LHCN-M2 (cell line): ENCODE measurements at places on chromosomes 4 and X.

DNA sequence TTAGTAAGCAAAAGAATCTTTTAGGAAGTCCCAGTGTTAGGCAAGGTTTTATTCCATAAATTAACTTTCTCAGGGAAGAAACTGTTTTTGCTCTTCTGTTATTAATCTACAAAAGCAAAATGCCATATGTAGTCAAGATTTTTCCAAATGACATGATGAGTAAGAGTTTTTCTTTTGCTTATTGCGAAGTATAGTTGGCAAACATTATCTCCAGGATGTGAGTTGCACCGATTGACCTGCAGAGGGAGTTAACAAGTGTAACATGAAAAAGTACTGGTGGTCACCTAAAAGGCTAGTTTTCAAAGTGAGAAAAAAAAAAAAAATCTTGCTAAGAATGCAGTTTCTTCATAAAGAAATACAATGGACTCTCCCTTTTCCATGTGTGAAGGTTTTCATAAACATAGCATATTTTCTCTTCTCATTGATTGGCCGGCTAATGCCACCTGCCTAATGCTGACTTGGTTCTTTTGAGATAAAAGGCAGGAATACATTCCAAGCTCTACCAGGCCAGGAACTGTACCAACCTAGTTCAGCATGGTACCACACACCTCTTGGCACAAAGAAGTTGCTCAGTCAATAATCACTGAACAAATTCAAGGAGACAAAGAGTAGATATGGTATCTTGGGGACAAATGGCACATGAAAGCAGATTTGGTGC, 100.2 kb downstream of the LNX1 start:
- peak; percentile 87 for DNase-seq

DNA sequence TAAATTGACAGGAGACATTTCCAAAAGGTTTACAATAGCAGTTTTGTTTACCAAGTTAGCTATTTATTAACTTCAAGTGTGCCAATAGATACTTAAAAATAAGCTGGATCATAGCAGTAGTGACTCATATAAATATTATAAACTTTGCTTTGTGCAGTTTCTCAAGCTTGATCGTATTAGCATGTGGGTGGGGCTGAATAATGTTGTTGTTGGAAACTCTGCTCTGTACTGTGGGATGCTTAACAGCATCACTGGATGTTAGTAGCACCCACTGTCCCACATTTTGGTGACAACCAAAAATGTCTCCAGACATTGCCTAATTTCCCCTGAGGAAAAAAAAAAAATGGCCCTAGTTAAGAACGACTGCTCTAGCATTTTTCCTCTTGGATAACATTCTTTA, 855.2 kb upstream of the ADGRL3 start:
- DNase-seq = no peak

GRCh38 chrX:129361576-129361975, 161.7 kb downstream of the SMARCA1 start:
- DNase-seq = no peak

DNA sequence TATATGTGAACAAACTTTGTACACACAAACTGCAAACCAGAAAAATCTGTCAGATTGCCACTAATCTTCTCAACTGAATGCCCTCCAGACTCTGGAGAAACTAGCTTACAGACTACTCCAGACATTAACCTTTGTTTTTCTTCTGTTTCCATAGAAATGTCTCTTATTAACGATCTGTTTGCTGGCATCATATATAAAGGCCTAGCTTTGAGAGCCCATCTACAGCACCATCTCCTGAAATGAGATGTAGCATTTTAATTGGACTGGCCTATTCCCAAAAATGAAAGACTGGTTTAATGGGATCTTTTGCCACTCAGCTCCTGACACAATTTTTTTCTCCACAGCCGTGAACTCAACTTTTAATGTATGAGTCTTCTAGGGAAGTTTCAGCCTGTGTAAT, 266.0 kb upstream of the IL1RAPL1 start:
- DNase-seq = no peak

DNA sequence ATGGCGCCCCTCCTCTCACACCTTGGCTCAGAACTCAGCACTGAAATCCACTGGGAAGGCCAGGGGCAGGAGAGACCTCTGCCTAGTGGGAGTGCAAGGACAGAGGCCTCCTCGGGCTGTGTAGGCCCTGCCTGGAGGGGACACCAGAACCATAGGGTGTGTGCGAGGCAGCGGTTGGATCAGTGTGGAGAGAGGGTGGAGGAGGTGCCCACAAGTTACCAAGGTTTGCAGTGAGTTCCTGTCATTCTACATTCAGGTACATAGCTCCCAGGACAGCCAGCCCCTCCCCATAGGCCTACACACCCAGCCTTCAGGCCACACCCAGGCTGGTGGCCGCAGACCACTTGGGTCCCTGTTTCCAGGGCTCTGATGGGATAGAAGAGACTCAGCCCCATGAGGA, 19.2 kb upstream of the SPON2 start:
- DNase-seq = no peak

- DNase-seq = no peak
These were observed 604.3 kb downstream of the PACRGL start for GRCh38 chr4:21304540-21304887.

GRCh38 chr4:88230969-88231771, 53.2 kb downstream of the PPM1K start:
- DNase-seq = peak; percentile 13

DNA sequence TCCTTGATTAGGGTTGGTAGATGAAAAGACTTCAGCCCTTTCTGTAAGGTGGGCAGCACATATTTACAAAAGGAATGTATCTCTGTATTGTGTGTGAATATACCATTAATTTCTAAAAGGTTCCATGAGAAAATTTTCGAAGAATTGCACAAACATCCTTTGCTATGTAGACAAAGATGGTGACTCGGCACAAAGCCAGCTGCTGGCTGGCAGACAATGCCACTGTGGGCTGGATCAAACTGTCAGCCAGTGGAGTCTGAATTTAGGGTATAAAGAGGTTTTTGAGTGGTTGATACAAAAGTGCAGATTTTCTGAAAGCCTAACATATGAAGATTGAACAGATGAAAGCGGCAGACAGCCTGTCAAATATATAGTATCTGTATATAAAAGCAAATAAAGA, 5.6 kb upstream of the TXK start:
- peak; percentile 48 for DNase-seq

- no peak for DNase-seq
These were observed 138.6 kb downstream of the SPRY1 start for GRCh38 chr4:123535037-123535748.

DNA sequence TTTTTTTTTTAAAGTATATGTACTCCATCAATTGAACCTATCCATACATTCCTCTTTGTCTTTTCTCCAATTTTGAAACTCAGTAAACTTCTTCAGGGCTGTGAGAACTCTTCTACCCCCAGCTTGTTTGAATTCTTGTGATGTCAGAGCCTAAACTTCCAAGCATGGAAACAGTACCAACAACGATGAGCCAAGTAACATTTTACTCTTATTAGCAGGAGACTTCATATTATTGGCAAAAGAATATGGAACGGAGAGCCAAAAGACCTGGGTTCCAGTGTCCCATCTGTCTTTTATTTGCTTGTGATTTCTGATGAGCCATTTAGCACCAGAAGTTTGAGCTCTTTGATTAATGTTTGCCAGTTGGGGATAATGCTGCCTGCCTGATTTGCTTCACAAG, 5.3 kb downstream of the DIAPH2 start:
- no peak for DNase-seq

DNA sequence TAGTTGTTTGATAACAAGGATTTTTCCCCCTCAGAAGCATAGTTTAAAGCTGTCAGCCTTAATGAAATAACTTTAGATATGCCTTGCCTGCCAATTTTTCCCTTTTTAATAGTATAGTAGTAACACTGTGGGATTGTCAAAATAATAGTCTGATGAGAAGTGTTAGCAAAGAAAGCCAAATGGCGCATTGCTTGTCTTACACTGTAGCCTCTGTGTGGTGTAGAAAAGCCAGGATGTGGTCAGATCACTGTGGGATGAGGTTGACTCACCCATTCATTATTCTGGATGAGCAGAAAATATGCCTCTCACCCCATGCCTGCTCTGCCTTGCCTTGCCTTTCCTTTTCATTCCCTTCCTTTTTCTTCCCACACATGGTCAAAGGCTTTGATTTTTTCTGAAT, 257.8 kb upstream of the NRK start:
- peak; percentile 92 for DNase-seq

DNA sequence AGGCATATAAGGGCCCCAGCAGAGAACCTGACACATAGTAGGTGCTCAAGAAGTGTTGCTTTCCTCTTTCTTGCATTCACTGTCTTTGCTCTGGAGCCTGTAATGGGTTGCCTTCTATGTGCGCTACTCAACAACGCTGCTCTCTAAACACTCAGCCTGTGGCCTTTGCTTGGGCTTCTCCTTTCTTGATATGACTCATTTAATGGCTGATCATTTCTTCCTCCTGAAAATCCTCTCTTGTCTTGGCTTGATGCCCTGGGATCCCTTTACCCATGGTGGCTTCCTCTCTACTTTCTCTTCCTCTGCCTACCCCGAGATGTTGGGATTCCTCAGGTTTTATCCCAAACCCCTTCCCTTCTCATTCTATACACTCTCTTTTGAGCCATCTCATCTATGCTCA, 19.9 kb upstream of the PJA1 start:
- DNase-seq = no peak

DNA sequence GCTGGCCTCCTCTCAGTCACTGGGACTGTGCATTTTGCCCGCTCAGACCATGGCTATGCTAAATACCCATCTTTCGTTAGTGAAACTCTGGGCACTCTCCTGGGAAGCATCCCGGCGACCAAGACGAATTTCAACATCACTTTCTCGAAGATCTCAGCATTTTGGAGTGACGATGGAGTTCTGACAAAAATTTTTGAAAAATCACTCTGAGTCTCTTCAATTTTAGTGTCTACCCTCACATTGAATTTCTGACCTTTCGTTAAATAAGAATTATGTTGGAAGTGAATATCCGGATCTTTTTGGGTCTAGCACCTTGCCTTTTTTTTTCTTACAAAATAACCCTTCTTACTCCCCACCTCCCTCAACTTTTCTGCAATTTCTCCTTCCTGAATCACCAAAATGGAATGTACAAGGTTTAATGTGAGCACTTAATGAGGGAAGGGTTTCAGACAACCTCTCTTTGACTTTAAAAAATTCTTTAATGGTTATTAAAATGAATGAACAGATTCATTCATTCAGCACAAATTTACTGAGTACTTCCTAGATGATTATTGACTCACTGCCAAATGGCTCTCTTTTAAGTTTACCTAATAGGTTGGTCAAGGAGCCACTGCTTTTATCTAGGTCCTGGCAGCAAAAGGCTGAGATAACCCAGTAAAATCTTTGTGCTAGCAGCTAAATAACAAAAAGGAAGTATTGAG, 746 bp upstream of the AADAT start:
- DNase-seq = peak; percentile 19

- DNase-seq = no peak
These were observed 27.8 kb upstream of the OPHN1 start for GRCh38 chrX:68461093-68461492.

- DNase-seq = no peak
These were observed 1337.8 kb upstream of the DIAPH2 start for GRCh38 chrX:95346856-95347255.

DNA sequence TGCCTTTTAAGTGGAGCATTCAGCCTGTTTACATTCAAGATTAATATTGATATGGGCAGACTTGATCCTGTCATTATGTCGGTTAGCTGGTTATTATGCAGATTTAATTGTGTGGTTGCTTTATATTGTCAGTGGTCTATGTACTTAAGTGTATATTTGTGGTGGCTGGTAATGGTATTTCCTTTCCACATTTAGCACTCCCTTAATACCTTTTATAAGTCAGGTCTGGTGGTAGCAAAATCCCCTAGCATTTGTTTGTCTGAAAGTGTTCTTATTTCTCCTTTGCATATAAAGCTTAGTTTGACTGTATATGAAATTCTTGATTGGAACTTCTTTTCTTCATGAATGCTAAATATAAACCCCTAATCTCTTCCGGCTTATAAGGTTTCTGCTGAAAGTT, 403.7 kb upstream of the EPHA5 start:
- no peak for DNase-seq

DNA sequence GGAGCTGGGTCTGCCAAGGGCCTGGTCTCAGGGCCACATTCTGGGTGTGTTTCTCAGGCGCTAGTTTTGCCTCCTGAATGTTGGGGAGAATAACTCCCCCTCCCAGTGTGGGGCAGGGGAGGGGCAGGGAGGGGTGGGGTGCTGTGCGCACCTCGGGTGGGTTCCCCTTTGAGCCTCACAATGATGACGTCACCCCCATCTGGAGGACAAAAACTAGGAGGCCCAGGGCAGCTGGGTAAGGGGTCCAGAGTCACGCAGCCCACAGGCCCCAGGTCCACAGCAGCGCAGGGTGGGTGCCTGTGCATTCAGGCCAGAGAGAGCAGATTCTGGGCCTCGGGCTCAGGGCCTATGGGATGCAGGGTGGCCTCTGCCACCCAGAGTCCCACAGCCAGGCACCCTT, 23.7 kb upstream of the HMX1 start:
- no peak for DNase-seq

GRCh38 chr4:118941799-118942198, 53.1 kb downstream of the SYNPO2 start:
- DNase-seq = peak; percentile 55

DNA sequence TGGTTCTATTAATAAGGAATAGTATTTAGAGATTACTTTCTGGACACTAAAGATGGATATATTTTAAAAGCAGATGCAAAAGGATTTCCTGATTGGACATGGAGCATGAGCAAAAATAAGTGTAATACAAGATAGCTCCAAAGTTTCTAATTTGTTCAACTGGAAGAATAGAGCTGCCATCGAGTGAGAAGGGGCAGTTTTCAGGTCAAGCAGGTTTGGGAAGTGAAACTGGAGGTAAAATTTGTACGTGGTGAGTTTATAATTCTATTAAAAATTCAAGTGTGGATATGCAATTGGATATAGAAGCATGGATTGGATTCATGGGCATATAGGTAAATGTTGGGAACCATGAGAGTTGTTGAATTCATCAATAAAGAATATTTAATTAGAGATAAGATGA, 31.8 kb downstream of the PRDM8 start:
- DNase-seq = no peak

GRCh38 chr4:162871990-162872389, 294.7 kb downstream of the NAF1 start:
- DNase-seq = no peak

DNA sequence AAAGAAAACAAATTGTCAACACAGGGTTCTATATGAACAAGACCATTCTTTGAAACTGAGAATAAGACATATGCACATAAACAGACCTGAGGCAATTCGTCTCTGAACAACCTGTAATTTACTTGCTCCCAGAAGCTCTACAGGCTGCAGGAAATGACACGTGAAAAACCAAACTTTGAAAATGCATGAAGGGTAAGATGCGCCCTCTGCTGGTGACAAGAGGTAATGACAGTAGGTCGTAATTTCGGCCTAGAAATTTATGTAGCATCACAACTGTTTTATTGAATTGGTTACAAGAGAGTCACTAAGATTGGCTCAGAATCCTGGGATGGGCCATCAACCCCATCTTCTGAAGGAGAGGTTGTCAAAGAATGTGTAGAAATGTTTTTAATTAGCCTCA, 276.5 kb downstream of the PPP4R3C start:
- peak; percentile 19 for DNase-seq

GRCh38 chr4:152014280-152014679, 253.5 kb upstream of the GATB start:
- DNase-seq = no peak
